ENCODE measurements at places on chromosomes 16 and 17.

DNA sequence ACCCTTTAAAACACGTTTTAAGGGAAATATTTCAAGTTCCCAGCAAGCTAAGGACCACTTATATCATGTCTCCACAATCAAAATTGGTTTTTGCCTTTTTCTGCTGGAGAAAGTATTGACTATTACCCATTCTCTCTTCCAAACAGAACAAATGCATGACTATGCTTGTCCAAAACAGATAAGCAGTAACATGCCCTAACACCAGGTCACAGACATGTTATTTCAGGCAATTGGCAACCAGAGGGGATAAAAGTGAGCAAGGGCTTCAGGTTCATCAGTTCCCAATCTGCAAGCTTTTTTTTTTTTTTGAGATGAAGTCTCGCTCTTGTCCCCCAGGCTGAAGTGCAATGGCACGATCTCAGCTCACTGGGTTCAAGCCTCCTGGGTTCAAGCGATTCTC lies 15.0 kb downstream of the SKA2 start:
- DNase-seq, result no peak

GRCh38 chr17:74303305-74303704 lies 22.7 kb upstream of the KIF19 start:
- no peak for DNase-seq

DNA sequence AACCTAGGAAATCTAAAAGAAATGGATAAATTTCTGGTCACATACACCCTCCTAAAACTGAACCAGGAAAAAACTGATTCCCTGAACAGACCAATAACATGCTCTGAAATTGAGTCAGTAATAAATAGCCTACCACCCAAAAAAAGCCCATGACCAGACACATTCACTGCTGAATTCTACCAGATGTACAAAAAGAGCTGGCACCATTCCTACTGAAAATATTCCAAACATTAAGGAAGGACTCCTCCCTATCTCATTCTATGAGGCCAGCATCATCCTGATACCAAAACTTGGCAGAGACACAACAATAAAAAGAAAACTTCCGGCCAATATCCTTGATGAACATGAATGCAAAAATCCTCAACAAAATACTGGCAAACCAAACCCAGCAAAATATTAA lies 52.9 kb downstream of the TTC19 start:
- DNase-seq, result no peak

DNA sequence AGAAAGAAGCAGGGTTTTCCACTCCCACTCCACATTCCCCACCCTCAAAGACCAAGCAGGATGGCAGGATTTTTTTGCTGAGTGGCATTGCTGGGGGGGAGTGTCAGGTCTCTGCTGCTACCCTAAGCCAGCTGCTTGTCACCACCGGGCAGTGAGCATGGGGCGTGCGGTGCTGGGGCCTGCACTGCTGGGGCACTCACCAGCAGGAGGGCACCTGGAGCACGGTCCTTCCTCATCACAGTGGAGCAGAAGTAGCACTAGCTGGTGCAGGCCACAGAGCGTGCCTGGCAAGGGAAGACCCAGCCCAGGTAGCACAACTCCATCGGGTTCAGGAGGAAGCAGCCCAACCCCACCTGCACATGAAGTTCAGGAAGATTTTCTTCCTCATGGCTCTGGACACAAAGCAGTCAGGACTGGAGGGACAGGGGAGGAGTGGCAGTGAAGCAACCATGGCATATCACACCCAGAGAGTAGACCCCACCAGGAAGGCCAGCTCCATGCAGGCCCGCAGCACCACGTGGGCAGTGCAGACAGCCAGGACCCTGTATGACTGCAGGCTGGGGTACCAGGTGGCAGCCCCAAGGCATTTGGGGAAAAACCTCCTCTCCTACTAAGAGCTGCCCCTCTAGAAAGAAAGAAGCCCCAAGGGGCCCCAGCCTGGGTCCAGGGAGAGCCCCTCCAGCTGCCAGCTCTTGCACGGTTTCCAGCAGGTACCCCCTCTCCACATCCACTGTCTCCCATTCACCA lies 16.7 kb upstream of the MYO18A start:
- no peak for DNase-seq

DNA sequence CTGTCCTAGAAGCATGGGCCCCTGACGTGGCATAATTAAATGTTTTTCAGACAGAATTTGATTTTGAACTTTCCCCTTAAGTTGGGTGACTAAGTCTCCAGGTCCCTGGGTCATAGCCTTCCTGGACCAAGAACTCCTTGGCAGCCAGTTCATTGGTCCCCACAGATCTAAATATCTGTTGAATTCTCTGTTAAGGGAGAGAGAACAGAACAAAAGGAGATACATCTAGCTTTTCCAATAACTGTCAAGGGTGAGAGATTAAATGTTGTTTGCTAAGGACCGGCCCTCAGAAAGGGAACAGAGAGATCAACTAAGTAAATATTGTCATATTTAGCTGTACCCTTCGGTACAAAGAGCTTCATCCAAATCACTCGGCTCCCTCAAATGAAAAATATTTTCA lies 78.2 kb upstream of the NOL11 start:
- no peak for DNase-seq

GRCh38 chr17:43570518-43570928 lies 24.4 kb upstream of the ETV4 start:
- no peak for DNase-seq

GRCh38 chr16:71214746-71215381 lies 15.7 kb downstream of the HYDIN start:
- no peak for DNase-seq

- DNase-seq, result no peak
These were observed 854.8 kb downstream of the KCNJ2 start for GRCh38 chr17:71024172-71024571.

GRCh38 chr17:57296231-57296630 lies 39.9 kb downstream of the MSI2 start:
- DNase-seq, result no peak

GRCh38 chr17:28385037-28385400 lies 13.5 kb downstream of the SARM1 start:
- DNase-seq, result no peak

DNA sequence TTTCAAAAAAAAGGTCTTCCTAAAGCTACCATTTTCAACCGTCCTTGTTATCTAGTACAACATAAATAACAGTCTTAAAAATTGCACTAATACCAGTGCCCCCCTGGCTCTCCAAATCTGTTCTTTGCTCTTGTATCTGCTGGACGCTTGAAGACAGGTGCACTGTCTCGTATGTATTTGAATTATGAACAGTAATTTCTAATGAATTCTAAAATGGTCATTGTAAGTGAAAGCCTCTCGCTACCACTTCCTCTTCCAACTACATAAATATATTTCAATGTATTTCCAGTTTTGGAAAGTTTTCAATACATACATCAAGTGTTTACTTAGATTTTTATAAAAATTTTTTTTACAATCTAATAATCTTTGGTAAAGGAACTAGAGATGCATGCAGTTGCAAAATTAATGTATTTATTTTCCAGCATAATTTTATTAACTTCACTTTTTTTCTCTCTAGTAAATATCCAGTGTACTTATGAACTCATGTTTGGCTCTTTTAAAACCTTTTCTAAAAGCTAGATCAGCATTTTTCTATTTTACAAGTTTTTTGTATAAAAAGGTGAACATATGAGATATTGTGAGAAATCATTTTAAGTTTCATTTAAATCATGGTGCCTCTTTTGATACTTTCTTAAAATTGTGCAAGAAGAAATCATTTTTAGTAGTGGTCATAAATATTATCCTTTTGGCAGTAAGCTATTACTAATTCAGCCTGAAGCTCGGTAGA lies 31.0 kb downstream of the ERCC4 start:
- no peak for DNase-seq

DNA sequence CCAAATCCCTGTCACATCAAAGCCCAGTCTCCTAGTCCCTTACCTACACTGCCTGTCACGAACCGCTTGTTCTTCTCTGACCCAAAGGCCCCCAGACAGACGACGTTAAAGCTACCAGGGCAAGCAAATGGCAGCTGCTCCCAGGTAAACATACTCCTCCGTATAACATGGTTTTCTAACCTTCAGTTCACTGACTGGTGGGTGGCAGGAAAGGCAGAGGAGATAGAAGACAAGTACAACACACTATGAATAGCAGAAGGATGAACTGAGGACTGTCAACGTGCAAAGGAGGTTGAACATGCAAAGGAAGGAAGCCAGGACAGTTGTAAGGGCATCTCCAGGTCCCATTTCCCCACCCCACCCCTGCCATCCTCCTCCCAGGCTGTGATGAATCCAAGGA lies 449.8 kb downstream of the SHISA9 start:
- no peak for DNase-seq

DNA sequence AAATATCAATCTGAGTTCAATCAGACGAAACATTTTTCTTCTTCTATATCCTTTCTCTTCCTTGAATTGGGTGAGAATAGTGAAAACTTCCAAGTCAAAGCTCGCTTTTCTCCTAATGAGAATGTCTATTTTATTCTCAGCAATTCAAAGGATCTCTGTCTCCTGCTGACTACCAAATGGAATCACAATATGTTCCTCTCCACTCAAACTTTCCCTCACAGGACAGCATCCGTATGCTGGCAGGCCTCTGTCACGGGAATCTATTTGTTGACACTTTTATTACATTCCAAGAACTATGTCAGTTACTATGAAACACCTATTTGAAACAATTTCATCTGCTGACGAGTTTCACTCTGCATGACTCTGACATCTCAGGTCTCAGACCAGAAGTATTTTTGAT lies 1196.6 kb downstream of the CDH11 start:
- no peak for DNase-seq

DNA sequence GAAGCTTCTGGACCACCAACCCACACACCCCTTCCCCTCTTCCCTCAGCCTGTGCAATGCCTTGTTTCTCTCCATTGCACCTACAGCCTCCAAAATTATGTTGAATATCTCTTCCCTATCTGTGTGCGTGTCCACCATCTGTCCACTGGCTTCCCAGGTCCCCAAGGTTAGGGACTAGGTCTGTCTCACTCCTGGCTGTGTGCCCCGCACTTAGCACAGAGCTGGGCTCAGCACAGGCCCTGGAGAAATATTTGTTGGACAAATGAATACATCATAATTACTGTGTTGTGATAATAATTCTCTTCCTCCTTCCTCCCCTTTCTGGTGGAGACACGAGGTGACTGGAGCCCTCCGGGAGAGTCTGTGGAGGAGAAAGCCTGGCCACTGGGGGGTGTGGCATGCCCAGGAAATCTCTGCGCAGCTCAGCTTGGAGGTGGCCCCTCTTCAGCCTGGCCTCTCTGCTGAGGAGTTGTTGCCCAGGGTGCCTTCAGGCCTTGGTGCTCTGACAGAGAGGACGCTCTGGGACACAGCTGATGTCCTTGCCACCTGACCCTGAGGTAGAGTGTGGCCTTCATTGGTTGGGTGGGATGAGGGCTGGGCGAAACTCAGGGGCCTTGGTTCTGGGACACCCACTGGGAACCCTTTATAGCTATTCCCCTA lies 3.3 kb upstream of the BRD7 start:
- no peak for DNase-seq

DNA sequence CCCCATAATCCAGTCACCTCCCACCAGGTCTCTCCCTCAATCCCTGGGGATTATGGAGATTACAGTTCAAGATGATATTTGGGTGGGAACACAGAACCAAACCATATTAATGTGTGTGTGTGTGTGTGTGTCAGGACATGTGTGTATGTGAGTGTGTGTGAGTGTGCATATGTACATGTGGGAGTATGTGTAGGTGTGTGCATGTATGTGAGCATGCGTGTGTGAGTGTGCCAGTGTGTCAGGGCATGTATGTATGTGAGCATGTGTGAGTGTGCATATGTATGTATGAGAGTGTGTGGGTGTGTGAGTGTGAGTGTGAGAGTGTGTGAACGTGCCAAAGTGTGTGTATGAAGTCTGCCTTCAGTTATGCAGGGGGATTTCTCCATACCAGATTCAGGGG lies 37.8 kb downstream of the RGS9 start:
- DNase-seq, result no peak

- no peak for DNase-seq
These were observed 67.0 kb downstream of the PITPNC1 start for GRCh38 chr17:67443931-67444595.

DNA sequence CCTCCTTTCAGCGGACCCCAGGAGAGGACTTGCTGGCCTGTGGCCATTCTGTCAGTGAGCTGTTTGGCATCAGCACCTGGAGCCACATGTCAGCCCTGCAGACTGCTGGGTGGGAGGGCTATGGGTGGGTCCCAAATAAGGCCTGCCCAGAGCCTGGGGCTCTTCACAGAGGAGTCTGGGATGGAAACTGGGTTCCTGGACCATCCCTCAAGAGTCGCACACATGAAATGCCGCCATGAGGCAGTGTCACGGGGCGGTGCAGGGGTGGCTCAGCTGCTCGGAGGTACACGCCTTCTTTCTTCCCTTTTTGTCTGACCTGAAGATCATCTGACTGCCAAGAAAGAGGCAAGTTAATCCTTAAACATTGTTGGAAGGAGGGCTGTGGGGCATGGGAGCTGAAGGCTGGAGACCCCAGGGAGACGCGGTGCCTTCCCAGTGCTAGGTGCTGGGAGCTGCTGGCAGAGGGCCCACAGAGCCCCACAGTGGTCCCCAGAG lies 14.8 kb downstream of the MPRIP start:
- DNase-seq, result no peak

GRCh38 chr17:71237903-71238538 lies 882.8 kb upstream of the SOX9 start:
- no peak for DNase-seq

- DNase-seq, result no peak
These were observed 1.4 kb upstream of the HEXD start for GRCh38 chr17:82416771-82417170.

DNA sequence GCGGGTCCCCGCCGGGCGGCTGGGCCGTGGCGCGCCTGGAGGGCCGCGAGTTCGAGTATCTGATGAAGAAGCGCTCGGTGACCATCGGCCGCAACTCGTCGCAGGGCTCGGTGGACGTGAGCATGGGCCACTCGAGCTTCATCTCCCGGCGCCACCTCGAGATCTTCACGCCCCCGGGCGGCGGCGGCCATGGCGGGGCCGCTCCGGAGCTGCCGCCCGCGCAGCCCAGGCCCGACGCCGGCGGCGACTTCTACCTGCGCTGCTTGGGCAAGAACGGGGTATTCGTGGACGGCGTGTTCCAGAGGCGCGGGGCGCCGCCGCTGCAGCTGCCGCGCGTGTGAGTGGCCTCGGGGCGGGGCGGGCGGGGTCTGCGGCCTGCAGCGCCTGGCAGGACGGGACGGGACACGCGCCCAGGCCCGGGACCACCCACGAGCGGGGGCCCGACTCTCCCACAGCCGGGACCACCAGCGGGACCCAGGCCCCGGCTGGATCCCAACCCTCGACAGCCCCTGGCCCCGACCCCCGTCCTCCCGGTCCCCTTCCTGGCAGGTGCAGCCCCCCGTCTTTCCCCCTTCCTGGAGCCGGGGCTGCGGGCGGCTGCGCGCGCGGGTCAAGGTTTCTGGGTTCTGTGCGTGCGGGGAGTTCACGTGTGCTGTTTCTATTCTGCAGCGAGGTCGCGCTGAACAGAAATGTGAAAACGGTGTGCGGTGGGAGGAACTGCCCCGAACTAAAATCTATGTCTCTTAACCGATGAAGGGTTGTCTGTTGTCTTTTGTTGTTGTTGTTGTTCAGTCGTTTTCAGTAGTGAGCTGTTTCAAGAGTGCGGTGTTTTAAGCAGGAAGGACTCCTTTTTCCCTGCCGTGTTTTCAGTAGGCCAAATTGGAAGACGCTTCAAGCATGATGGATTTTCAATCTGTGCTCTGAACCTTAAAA lies 705 bp downstream of the FOXK2 start:
- no peak for DNase-seq

Measured in stimulated activated CD8-positive, alpha-beta memory T cell treated with anti-CD3 and anti-CD28 coated beads, Interleukin-4, amount 100 ng/mL, for 1 hour (primary cell).